Stimulated activated CD8-positive, alpha-beta memory T cell treated with anti-CD3 and anti-CD28 coated beads, Interleukin-15, amount 100 ng/mL, for 4 hours (primary cell): ENCODE measurements at places on chromosomes 5 and 9.

DNA sequence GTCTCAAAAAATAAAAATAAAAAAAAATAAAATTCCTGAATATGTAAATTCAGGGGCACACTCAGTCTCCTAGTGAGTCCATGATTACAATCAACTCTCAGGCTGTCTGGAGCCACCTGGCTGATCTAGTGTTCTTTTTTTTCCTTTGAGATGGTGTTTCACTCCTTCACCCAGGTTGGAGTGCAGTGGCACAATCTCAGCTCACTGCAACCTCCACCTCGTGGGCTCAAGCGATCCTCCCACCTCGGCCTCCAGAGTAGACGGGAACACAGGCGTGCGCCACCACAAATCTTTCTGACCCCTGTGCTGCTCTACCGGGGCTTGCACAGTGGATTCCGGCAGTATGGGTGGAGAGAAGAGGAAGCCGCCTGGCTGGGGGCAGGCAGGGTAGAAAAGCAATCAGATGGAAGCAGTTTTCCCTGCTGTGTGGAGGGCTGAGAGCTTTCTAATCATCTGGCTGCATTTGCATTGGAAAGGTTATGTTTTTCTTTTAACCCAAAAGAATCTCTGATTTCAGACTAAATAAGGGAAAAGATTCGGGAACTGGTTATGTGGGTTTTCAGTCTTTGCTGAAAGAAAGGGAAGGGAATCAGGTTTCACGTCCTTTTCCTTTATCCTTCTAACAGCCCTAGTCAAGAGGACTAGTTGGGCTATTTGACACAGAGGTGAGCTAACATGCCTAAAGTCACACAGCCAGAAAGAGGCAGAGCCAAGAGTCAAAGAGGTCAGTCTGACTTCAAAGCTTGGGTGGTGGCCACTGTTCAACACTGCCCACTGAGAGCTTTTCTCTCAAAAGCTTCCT is 26.3 kb upstream of the CORO2A start:
- DNase-seq = no peak

DNA sequence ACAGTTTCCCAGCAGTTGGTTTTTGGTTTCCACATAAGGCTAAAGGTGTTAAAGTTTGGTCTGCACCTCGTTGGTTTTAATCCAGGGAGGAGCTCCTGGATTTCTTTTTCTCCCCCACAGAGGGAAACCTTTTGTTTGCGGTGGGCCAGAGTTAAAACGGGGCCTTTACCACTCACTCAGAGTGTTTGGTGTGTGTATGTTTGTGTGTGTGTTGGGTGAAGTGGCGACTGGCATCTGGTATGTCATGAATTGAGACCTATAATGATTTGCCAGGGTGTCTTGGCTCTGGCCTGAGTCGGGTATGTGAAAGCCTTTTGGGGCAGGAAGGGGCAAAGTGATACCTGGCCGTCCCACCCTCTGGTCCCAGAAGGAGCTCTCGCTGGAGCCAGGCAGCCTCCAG is 30.9 kb downstream of the FAXDC2 start:
- DNase-seq = no peak

- peak; percentile 52 for DNase-seq
These were observed at the start of gene SPEF2 for GRCh38 chr5:35617435-35618303. SPEF2 (plus strand) TSS chr5:35617863; CDS start chr5:35617998, 135 bp downstream.

- DNase-seq = peak; percentile 56
These were observed 123.1 kb downstream of the RXRA start for GRCh38 chr9:134449180-134449916.

DNA sequence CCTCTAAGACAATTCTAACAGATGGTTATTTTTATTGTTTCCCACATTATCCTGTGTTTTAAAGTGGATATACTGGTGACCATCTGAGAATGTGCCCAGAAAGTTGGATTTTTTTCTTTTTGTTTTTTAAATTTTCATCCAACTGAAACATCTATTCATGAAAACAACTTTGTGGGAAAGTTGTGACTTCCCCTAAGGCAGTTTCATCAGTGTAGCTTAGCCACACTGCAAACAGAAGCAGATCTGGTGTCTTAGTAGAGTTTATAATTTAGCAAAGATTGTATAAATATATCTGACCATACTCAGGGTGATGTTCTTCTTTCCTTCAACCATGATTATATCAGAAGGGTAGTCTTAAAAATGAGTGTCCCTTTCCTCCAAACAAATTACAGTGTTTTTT is 1241.3 kb downstream of the MAT2B start:
- no peak for DNase-seq

- no peak for DNase-seq
These were observed 13.3 kb upstream of the GADD45G start for GRCh38 chr9:89591274-89592212.

DNA sequence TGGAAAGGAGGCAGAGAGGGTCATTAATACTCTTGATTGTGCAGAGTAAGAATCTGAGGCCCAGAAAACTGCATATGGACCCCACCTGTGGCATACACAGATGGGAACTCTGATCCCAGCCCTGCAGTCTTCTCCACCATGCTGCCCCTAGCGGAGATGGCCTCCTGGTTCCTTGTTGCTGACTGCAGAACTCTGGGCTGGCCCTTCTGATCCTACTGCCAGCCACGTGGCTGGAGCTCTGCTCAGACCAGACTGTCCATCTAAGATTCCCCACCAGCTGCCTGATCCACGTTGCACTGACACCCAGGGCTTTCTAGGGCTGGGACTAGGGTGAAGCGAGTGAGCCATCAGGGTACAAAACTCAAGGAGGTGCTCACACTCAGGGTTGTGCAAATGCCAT is 245.7 kb upstream of the NR4A3 start:
- no peak for DNase-seq

DNA sequence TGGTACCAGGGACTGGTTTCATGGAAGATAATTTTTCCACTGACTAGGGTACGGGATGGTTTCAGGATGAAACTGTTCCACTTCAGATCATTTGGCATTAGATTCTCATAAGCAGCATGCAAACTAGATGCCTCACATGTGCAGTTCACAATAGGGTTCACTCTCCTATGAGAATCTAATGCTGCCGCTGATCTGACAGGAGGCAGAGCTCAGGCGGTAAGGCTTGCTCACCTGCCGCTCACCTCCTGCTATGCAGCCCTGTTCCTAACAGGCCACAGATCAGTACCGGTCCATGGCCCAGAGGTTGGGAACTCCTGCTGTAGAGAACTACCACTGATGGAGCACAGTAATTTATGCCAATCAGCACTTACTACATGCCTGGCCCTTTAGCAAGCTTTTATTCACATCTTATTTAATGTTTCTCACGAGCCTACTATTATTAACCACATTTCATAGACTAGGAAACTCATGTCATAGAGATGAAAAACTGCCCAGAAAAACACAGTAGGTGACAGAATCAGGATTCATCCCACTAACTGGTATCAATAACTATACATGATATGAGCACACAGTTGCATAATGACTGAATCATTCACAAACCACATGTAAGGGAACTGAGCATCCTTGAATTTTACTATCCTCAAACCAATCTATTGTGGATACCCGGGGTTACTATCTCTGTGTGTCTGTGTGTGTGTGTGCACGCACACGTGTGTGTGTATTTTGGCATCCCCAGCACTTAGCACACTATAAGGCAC is 46.5 kb downstream of the SVEP1 start:
- no peak for DNase-seq

DNA sequence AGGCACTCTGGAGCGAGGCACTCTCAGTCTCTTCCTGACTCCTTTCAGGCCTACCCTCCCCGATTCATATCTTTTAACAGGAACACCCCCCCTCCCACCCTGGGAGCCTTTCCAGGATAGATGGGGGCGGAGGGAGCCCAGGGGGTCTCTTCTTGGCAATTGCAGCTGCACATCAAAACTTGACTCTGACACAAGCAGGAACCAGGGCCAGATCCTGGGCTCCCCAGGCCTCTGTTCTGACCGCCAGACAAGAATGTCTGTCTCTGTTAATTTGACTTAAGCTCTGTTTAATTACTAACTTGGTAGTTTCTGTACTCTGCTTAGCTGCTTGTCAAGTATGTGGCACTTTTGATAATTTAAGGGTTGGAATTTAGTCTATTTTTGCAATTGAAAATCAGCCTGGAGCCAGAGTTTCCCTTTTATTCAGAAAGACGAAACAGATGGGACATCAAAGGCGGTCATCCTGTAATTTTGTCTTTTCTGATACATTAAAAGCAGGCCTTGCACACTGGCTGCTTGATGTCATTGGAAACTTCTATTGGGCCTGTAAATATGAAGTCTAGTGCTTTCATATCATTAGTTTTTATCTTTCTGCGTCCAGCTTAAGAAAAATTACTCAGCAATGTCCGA is 43.3 kb downstream of the ACTL7B start:
- no peak for DNase-seq

DNA sequence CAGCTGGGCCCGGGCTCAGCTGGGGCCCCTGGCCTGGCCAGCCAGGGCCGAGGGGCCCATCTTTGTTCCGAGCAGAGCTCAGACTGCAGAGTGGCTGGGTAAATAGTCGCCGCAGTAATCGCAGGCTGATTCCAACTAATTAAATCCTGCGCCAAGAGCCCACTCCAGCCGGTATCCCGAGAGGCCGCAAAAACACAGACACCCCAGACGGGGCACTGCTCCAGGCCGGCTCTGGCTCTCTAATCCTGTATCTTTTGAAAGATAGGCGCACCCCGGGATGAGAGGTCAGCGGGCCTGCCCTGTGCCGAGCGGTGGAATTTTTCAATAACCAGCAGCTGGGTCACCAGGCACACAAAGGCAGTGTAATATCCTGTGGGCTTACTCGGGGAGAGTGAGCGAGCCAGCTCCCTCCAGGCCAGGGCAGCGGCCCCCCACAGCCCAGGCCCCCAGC is 57.7 kb downstream of the LMX1B start:
- DNase-seq = no peak

DNA sequence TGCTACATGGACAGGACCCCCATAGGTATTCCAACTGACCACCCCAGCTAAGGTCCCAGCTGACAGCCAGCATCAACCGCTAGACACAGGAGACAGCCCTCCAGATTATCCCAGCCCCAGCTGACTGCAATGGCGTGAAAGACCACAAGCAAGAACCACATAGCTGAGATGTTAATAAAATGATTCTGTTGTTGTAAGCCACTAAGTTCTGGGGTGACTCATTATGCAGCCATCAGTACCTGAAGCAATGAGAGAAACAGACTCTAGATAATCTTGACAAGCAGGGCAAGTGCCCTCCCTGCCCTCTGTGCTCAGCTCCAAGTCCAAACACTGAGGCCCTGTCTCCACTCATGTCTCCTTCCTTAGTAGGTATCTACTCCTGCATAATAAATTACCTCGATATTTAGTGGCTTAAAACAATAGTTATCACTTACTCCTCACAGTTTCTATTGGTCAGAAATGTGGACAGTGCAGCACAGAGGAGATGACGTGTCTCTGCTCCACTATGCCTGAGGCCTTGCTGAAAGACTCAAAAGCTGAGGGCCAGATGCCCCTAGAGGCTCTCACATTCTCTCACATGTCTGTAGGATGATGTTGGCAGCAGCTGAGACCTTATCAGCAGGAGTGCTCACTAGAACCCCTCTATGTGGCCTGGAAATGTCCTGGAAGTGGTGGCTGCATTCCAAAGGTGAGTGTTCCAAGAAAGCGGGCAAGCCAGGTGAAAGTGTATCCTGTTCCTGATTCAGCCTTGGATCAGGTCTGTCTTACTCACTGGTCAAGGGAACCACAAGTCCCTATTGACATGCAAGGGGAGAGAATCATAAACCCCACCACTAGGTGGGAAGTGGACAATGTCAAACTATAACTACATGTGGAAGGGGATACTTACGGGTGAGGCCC is 2.5 kb downstream of the MGAT1 start:
- DNase-seq = no peak

- no peak for DNase-seq
These were observed 182.7 kb downstream of the TAF11L14 start for GRCh38 chr5:17816944-17817343.

GRCh38 chr5:15808577-15808976 is 308.6 kb downstream of the FBXL7 start:
- DNase-seq = no peak

DNA sequence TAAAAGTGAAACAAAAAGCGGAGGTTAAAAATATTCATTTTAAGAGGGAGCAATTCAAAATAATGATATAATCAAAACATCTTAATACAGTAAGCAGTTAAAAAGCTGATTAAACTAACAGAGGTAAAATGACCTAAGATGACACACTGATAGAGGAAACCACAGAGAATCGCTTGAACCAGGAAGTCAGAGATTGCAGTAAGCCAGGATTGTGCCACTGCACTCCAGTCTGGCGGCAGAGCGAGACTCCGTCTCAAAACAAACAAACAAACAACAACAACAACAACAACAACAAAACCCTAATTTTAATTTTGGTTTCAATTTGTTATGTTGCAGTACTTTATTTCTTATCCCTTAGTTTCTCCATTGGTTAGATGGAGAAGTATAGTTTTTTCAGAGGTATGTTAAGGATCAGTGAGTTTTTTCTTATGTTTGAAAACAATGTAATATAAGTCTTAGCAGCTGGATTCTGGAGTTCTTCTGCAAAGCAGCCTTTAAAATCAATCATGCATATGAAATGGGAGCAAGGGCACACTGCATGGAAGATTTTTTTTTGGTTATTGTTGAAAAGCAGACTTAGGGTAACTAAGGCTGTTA is 58.5 kb downstream of the MLANA start:
- DNase-seq = no peak

- DNase-seq = no peak
These were observed 17.4 kb downstream of the MGAT1 start for GRCh38 chr5:180785121-180785781.

- no peak for DNase-seq
These were observed 116.4 kb downstream of the NTRK2 start for GRCh38 chr9:84785792-84786547.

DNA sequence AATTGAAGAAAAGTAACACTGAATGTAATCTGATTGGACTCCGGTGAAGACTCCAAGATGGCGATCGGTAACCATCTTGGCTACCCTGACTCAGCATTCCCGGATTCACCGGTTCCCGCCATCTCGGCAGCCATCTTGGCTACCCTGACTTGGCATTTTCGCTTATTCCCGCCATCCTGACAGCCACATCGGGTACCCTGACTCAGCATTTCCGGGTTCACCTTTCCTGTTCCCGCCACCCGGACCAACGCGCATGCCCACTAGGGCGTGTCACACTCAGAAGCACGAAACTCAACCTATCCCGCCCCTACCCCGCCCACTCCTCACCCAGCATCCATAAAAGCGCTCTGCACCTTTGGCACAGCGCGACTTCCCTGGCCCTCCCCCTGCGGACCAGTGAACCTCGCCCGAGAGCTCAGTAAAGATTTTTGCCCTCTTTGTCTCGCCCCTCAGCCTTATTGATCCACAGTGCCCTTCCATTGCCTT is 17.2 kb downstream of the SPTLC1 start:
- DNase-seq = peak; percentile 42

DNA sequence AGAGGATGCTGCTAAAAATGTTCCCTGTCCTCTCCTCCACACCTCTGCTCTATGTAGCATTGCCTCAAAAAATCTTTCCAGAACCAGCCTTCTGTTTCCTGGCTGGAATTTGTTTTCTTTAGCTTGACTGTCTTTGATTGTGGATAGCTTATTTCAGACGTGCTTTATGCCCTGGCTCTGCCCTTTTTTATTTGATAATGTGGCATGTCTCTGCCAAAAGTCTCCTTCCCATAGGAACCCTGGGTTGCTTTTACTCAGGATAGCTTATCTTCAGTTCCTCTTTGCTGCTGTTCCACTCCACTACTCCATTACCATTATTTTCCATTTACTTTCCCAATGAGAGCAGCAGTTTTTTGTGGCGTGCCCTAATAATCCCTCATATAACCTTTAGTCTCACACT is 885 bp upstream of the TMEM252 start:
- no peak for DNase-seq
